ENCODE measurements at places on chromosomes 7 and 10.

- no peak for DNase-seq
These were observed 22.3 kb upstream of the C10orf95 start for GRCh38 chr10:102473445-102474331.

- DNase-seq = no peak
These were observed 107.4 kb upstream of the KLF14 start for GRCh38 chr7:130841416-130841815.

DNA sequence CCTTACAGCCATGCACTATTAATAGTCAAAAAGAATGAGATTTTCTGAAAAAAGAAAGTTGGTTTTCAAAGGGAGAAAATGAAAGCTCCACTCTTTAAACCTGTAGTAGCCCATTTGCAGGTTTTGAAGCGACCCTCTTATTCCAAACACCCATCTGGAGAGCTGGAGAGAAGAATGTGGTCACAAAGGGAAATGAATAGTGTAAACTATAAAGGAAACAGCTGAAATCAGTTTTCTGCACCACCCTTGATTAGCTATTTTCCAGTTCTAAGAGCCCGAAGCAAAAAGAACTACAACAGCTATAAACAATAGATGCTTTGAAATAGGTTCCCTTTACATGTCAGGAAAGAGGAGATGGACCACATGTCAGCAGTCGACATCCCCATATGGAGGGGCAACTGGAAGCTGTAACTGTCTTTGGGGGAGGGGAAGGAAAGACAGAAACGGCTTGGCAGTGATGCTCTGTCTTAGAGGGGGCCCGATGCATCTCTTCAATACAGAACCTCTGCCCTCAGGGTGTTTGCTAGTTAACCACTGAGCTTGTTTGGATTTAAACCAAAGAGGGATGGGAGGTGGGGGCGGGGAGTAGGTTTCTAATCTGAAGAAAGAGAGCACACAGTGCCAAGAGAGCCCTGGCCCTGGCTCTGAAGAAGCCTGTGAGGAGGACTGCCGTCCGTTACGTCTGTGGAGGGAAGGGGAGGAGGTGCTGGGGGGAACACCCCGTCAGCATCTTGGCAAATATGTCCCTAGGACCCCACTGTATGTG lies 55.3 kb downstream of the CPVL start:
- no peak for DNase-seq

DNA sequence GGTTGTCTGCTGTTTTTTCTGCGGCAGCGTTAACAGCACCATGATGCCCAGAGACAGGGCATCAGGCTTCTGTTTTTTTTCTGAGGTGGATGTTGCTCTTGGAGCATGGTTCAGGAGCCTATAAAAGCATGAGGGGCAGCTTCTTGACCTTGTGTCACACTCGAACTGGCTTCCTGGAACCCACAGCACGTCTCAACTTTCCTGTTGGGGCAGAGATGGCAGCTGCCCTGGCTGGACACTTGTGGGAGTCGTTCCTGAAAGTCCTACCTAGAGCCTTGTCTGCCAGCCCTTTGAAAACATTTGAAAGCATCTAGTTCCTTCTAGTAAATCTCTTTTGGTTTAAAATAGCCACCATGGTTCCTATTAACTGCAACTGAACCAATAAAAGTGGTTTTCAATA lies 28.9 kb upstream of the PRKAG2 start:
- DNase-seq = no peak

DNA sequence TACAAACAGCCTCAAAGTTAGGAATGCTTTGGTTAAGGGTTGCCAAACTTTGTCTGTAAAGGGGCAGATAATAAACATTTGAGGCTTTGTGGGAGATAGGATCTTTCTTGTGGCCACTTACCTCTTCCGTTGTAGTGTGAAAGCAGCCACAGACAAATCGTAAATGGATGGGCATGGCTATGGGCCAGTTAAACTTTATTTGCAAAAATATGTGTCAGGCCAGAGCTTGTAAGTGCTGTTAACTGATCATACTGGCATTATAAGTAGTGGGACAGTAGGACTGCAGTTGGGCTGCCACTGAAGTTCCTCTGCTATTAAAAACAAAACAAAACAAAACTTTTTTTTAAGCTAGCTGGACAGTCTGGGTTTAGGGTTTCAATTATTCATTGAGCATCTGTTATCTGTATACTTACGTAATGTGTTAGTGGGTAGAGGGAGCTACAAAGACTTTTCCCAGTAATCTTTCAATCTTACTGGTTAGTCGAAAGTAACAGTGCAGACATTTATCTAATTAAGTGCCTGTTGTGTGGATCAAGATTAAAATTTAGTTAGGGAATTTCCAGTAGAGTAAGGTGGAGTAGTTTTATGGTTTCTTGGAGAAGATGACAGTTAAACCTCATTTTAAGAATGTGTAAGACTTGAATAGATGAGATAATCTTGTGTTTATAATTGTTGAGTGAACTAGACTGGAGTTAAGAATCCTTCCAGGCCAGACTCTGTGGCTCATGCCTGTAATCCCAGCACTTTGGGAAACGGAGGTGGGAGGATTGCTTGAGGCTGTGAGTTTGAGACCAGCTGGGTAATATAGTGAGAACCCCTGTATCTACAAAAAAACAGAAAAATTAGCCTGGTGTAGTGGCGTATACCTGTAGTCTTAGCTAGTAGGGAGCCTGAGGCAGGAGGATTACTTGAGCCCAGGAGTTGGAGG lies 100.1 kb downstream of the BTRC start:
- DNase-seq = no peak

DNA sequence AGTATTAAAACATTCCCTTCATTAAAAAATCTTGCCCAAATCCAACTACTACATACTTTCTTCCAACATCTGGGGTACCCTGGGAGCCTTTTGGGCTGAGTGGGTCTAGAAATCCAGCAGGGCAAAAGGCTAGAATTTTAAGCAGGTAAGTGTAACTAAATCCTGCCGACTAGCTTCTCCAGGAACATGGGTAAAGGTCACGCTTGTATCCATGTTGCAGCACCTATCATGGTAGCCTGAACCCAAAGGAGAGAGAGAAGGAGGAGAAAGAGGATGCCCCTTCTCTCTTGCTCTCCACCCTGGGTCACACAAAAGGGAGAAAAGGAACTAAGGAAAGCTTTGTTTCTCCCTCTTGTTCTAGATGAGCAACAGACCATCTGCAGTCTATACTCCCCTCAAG lies 53.3 kb downstream of the ZNF680 start:
- DNase-seq = no peak

DNA sequence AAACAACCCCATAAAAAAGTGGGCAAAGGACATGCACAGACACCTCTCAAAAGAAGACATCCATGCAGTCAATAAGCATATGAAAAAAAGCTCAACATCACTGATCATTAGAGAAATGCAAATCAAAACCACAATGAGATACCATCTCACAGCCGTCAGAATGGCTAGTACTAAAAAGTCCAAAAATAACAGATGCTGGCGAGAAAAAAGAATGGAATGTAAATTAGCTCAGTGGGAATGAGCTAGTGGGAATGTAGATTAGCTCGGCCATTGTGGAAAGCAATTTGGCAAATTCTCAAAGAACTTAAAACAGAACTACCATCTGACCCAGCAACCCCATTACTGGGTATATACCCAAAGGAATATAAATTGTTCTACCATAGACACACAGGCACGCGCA lies 287.0 kb downstream of the WDR37 start:
- no peak for DNase-seq
